ENCODE measurements at places on chromosomes 16 and 17.

DNA sequence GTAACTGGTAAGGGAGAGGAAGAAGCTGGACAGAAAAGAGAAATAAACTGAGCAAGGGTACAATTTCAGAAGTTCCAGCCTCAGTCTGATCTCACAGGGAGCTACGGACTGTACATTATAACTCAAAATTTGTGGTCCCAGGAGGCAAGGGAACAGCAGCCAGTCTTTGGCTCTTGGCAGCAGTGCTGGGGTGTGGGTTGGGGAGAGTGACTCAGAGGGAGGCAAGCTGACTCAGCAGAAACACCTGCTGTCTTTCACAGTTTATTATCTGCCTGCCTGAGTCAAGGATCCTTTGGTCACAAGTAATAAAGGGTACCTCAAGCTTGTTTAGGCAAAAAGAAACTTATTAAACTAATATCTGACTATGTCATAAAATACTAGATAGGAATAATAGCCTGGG is 73.5 kb upstream of the KIF2B start:
- no peak for DNase-seq

DNA sequence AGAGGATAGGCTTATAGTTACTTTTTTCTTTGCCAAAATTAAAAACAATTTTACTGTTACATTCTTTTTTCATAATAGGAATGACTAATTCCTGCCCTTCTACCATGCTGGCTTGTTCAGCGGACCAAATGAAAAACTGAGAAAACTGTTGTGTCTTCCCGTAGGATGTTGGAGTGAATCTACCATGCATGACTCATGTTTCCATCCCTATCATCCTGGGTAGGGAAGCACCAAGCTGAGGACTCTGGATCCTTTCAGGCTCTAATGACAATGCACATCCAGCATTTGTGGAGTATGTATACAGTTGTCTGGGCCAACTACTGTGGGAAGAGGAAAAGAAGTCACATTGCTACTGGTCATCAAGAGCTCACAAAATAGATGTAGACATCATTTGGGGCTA is 41.1 kb upstream of the DHX8 start:
- DNase-seq: no peak

GRCh38 chr17:59707971-59708430 is 547 bp downstream of the VMP1 start:
- DNase-seq: no peak

DNA sequence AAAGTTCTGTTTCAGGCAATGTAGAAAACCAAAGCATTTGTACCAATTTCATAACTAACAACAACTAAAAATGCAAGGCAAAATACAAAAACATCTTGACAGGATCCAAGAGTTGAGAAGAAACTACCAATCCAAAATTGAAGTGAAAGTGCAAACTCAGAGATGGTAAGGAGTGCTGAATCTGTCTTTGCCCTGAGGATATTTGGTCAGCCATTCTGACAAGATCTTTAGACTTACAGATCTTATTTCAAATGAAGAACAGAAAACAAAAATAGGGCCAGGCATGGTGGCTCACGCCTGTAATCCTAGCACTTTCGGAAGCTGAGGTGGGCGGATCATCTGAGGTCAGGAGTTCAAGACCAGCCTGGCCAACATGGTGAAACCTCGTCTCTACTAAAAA is 412.8 kb downstream of the ZFHX3 start:
- no peak for DNase-seq

DNA sequence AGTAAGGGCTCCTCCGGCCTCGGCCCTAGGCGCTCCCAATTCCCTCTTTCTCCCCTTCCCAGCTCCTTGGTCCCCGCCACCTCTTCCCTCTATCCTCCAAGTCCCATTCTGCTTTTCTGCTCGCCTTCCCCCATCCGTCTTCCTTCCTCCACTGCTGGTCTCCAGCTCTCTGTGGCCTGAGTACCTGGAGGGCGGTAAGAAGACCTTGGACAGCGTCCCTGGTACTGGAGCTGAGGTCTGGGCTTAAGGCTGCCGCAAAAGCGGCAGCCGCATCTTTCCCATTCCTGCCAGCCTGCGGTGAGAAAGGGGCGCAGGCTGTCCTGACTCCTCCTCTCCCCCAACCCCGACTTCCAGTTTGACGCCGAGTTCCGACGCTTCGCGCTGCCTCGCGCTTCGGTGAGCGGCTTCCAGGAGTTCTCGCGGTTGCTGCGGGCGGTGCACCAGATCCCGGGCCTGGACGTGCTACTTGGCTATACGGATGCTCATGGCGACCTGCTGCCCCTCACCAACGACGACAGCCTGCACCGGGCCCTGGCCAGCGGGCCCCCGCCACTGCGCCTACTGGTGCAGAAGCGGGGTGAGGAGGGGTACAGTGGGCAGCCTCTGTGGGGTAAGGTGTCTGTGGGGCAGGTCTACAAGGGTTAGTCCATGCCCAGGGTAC is 471 bp downstream of the PARD6A start:
- DNase-seq: no peak

DNA sequence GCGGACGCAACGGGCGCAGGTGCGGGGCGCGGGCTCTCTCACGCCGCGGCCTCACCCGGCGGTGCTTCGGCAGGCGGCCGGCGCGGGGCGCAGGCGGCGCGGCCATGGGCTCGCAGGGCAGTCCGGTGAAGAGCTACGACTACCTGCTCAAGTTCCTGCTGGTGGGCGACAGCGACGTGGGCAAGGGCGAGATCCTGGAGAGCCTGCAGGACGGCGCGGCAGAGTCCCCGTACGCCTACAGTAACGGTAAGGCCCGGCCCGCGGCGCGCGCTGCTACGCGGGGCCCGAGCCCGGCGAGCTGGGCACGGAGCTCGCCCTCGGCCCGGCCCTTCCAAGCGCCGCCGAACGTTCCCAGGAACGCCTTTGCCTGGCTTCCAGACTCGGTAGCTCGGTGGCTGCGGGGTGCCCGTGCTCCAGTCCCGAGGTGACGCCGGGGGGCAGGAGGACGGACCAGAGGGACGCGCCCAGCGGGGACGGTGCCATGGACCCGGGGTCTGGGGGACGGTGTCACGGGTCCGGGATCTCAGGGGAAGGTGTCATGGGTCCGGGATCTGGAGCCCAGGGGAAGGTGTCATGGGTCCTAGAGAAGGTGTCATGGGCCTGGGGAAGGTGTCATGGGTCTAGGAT is 435 bp downstream of the RAB40C start:
- DNase-seq: no peak

GRCh38 chr17:40461732-40462342 is 18.6 kb downstream of the IGFBP4 start:
- DNase-seq: no peak

DNA sequence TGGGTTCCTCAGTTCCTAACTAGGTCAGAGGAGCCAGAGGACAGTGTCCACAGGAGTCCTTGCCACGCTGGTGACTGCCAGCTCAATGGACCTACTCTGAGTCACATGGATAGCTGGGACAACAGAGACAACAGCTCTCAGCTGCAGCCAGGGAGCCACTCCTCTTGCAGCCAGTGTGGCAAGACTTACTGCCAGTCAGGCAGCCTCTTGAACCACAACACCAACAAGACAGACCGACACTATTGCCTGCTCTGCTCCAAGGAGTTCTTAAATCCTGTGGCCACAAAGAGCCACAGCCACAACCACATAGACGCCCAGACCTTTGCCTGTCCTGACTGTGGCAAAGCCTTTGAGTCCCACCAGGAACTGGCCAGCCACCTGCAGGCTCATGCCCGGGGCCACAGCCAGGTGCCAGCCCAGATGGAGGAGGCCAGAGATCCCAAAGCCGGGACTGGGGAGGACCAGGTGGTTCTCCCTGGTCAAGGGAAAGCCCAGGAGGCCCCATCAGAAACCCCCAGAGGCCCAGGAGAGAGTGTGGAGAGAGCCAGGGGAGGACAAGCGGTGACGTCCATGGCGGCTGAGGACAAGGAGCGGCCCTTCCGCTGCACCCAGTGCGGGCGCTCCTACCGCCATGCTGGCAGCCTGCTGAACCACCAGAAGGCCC is 6.7 kb downstream of the ZNF646 start:
- DNase-seq: no peak

- peak; percentile 62 for DNase-seq
Measured at GRCh38 chr17:59521465-59522126, 43.8 kb upstream of the DHX40 start.

GRCh38 chr16:3983081-3983520 is 102.6 kb upstream of the CREBBP start:
- DNase-seq: peak; percentile 46

DNA sequence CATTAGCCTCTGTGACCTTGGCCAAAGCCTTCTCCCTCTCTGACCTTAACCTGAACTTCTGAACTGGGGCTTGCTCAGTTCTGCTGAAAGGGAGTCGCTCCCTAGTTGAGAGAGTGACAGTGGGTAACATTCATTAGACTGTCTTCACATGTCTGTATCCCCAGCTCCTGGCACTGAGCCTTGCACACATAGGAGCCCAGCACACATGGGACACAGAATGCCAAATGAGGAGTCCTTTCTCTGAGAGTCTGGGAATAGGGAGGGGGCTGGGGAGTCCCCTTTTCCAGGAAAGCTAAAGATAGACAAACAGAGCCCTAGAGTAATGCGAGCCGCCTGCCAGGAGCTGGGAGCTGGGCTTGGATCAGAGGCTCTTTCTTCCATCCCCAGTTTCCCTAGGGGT is 2.5 kb downstream of the TAC4 start:
- DNase-seq: no peak

GRCh38 chr17:27741361-27741861 is 58.9 kb downstream of the NOS2 start:
- DNase-seq: no peak

DNA sequence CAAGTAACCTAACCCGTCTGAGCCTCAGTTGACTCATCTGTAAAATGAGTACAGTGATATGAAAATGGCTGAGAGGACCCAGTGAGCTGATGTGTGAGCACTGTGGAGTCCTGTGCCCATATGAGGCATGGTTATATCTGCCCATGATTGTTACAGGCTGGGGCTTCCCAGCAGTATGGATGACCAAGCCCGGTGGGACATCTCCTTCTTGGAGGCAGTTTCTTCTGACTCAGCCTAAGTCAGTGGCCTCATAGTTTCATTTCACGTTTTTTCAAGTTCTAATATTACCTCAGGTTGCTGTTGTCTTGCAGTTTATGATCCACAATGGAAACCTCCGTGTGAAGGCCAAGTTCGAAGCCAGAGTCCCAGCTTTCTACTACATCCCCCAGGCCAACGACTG is 4.8 kb downstream of the ADAP2 start:
- no peak for DNase-seq

GRCh38 chr16:74034200-74034599 is 262.4 kb upstream of the PSMD7 start:
- DNase-seq: no peak

GRCh38 chr16:23500862-23501225 is 9.4 kb downstream of the GGA2 start:
- no peak for DNase-seq

- no peak for DNase-seq
Measured at GRCh38 chr16:53100889-53101288, 46.1 kb downstream of the CHD9 start.

- no peak for DNase-seq
Measured at GRCh38 chr17:38656959-38657823, 17.6 kb downstream of the EPOP start.

GRCh38 chr17:80468242-80468641 is 8.2 kb downstream of the NPTX1 start:
- no peak for DNase-seq

GRCh38 chr17:9977180-9977575 is 72.1 kb upstream of the RCVRN start:
- no peak for DNase-seq

DNA sequence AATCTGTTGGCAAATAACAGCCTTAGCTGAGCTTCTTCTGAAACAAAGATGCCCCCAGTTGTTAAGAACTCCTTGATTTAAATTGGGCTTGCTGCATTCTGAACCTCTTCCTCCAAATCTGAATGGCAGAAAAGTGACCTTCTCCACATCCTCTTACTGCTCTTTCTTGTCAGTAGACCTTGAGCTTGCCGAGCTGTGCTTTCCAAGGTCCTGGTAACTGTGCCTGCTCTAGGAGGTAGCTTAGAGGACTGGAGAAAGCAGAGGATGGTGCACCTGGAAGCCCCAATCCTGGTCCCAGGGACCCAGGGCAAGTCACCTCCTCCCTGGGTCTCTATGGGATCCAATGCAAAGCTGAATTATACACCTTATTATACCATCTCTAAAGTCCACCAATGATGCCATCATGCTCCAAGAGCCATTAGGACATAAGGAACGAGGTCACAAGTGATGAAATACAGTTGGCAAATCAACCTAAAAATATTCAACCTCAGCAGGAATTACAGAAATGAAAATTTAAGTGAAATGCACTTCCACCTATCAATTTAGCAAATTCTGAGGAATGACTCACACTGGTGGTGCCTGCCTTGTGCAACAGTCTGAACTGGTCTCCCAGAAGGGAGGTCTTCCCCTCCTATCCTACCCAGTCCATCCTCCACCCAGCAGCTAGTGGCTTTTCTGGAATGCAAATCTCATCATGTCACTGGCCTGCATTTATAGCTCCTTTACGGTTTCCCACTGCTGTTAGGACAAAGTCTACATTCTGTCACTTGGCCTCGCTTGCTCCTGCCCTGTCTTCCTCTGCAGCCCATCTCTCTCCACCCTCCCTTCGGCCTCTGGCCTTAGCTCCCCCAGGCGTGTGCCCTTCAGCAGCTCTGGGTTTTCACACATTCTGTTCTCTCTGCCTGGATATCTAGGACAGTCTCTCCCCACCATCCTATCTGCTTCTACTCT is 36.6 kb downstream of the TOM1L2 start:
- DNase-seq: no peak

- DNase-seq: no peak
Measured at GRCh38 chr17:43465049-43465448, 18.7 kb upstream of the DHX8 start.

DNA sequence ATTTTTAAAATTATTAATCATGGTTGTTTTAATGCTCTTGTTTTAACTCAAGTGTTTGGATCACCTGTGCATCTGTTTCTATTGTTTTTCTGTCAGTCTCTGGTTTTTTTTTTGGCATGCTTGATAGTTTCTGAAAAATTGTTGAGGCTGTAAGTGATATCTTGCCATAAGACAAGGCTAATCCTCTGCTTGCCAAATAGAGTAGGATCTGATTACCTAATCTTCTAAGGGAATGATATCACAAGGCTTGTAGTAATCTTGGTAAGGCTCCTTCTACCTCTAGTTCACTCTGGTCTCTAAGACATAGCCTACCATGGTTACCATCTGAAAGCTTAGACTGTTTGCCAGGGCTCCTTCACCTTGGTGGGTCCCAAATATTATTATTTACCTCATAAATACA is 81.0 kb downstream of the ATF7IP2 start:
- DNase-seq: no peak

DNA sequence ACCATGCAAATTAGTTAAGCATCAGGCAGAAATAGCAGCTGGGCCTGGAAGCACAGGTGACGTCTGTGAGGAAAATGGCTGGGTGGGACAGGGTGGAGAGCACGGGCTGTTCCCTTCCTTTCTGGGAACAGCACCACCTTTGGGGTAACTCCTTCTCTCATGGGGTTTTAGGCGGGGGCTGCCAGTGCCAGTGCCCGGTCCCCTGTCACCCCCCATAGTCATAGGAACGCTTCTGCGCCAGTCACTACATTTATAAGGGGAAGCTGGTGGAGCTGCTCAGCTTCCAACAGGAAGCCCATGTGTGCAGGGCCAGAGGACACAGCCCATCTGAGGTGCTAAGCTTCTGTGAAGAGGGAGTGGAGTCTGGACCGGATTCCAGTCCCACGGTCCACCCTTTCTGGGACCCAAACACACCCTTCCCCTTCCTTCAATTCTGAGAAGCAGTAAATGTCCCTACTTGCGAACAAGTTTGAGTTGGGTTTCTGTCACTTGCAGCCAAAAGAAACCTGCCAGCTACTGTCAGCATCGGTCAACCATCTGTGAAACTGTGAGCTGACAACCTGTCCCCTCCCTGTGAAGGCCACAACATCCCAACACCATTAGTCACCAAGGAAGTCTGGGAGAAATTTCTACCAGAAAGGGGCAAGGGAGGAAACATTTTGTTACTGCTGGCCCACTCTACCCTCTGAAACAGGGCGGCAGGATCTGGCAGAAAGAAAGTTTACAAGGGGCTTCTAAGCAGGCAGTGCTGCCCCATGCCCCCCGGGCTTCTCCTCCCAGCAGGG is 86.0 kb upstream of the AMZ2 start:
- no peak for DNase-seq

Data from activated naive CD8-positive, alpha-beta T cell treated with anti-CD3 and anti-CD28 coated beads, Interleukin-2, amount 10 ng/mL, durations not matched to agents 7 days and 5 days (primary cell).